Progenitor cell of endocrine pancreas (in vitro differentiated cells): ENCODE measurements at places on chromosomes 3 and 15. TPM values are rescaled to one million over a fixed set of nuclear protein-coding genes. Genes with fewer than 3 reads are reported as not detected.

The SERPINI2 gene
- total RNA-seq = 1.8 and 2.0 TPM in 2 replicates

The LYSMD4 gene
- 17.9 and 18.8 TPM in 2 replicates for total RNA-seq

The GOLGA6B gene
- not detected in 2 replicates for total RNA-seq

The GPR176 gene
- total RNA-seq = 1.0 and 1.1 TPM in 2 replicates

The SHF gene
- total RNA-seq = 61.1 and 61.7 TPM in 2 replicates

The IGSF10 gene
- total RNA-seq = 1.6 and 1.8 TPM in 2 replicates

The PRR20G gene
- not detected in 2 replicates for total RNA-seq

The OTOL1 gene
- not detected in 2 replicates for total RNA-seq

The TTLL13 gene
- total RNA-seq = 0.69 TPM in 1 of 2 replicates, not detected in the other

The ACTC1 gene
- total RNA-seq = 3.5 and 5.3 TPM in 2 replicates

The NR1I2 gene
- total RNA-seq = 0.62 and 1.0 TPM in 2 replicates

The GPR62 gene
- total RNA-seq = 0.12 TPM in 1 of 2 replicates, not detected in the other

The HIGD2B gene
- not detected in 2 replicates for total RNA-seq

The TGM5 gene
- not detected in 2 replicates for total RNA-seq

The CCRL2 gene
- total RNA-seq = not detected in 2 replicates

The ZCWPW2 gene
- total RNA-seq = 0.81 TPM in 1 of 2 replicates, not detected in the other

The CPLX3 gene
- total RNA-seq = not detected in 2 replicates
